ENCODE measurements at places on chromosomes 11 and 22.
A peak's percentile ranks its signal among the peaks of the same experiment; 100 is the strongest.

- no peak for DNase-seq
Measured at GRCh38 chr11:123525097-123525496, 95.0 kb downstream of the GRAMD1B start.

GRCh38 chr11:27328614-27329013 lies 34.4 kb downstream of the CCDC34 start:
- no peak for DNase-seq

GRCh38 chr11:118928870-118929500 lies 3.3 kb upstream of the BCL9L start:
- peak; percentile 89 for DNase-seq

DNA sequence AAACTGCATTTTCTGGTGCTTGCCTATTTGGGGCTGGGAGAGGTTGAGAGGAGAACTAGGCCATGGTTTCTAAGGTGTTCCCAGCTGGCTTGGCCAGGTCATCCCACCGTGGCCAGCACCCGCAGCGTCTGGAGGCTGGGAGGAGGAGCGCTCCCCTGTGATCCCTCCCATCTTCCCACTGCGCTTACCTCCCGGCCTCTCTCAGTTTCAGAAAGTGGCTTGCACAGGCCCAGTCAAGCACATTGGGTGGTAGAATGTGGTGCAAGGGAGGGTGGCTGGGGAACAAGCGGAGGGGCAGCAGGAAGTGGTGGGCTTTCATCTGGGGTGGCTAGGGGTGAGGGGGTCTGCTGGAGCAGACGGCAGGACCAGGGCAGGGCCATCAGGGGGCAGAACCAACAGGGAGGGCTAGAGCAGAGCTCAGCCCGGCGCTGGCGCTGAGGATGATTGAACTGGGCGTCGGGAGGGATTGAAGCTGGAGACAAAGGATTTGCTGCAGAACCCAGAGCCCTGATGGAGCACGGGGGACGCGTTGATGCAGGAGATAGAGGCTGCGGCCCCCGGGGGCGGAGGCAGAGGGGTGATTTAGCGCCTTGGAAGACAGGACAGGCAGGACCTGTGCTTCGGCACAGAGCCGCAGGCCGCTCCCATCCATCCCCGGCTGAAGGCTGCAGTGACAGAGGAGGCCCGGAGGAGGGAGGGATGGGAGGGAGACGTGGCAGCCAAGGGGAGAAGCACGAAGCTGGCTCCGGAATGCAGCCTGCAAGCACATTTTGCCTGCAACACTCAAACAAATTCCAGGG lies 76.0 kb downstream of the TRIM29 start:
- DNase-seq, result peak; percentile 94

DNA sequence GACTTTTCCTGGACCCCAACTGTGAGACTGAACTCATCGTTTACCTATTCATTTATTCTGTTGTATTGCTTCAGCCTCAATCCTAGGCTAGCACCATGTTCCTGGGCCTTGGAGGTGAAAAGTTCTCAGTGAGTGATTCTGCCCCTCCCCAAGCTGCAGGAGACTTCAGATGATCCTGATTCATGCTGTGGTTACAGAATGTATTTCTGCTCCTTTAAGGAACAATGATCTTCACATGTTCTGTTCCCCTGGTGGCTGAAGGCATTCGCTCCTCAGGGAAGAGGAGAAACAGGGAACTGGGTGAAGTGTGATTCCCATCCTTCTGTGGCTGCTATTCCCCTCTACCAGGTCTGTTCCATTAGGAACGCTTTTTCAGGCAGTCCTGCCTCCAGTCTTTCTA lies 2.4 kb downstream of the OR52E1 start:
- DNase-seq, result no peak

- DNase-seq, result no peak
Measured at GRCh38 chr11:60511393-60511792, 3.8 kb upstream of the MS4A13 start.

DNA sequence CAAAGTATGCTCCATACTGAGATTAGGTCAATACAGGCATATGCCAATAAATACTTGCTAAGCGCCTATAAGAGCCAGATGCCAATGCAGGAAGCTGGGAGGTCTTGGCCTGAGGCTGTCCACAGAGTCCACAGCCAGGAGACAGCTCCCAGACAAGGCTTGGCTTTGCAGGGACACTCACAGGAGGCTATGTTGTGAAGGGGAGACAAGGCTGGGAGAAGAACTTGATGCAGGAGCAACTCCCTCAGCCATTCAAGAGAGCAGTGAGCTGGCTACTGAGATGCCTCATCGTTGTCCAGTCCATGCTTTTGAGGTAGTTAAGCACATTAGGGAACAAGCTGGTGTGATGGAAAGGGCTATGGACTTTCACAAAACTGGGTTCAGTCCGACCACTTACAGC lies 891.5 kb downstream of the TBC1D22A start:
- no peak for DNase-seq

DNA sequence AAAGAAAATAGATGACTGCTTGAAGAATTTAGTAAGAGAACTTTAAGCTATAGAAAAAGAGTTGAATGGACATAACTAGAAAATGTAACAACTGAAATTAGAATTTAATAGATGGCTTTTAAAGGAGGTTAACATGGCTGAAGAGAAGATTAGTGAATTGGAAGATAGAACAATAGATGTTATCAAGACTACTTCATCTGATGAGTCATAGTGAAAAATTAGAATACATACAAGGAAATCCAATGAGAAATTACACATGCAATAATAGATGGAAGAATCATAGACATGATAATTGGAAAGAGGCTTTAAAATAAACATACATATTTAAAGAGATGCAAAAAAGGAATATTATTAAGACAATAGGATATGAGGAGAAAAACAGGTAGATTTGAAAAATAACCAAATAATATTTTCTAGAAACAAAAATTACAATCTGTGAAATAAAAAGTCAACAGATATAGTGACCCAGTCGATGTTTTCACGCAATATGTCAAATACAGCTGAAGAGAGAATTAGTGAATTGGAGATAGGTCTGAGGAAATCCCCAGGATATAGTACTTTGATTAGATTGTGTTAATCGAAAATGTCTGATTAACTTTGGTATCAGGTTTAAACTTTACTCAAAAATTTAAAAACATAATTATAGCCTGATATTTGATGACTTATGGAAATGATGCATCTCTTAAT lies 28.2 kb downstream of the CAT start:
- no peak for DNase-seq

DNA sequence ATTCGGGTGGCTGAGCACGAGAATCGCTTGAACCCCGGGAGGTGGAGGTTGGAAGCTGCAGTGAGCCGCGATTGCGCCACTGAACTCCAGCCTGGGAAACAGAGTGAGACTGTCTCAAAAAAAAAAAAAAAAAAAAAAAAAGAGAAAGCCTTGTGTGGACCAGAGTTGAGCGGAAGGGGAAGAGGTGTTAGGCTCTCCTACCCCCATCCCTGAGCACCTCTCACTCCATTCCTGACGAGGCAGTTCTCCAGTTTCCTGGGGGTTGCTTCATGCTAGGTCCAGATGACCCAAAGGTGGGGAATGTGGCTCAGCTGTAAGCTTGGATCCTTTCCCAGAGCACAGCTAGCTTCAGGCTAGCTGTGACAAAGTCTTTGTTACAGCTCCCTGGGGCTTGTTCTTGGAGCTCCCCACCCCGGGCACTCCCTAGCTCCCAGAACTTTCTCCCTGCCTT lies 8.8 kb upstream of the DNAL4 start:
- peak; percentile 22 for DNase-seq
